ENCODE measurements at places on chromosomes 1 and 21. TPM values are rescaled to one million over a fixed set of nuclear protein-coding genes. Genes with fewer than 3 reads are reported as not detected.

GRCh38 chr1:223678841-223679240 is 13.3 kb upstream of the CAPN8 start:
- no peak for DNase-seq

GRCh38 chr1:90784186-90784847 is 67.2 kb upstream of the BARHL2 start:
- DNase-seq: no peak

DNA sequence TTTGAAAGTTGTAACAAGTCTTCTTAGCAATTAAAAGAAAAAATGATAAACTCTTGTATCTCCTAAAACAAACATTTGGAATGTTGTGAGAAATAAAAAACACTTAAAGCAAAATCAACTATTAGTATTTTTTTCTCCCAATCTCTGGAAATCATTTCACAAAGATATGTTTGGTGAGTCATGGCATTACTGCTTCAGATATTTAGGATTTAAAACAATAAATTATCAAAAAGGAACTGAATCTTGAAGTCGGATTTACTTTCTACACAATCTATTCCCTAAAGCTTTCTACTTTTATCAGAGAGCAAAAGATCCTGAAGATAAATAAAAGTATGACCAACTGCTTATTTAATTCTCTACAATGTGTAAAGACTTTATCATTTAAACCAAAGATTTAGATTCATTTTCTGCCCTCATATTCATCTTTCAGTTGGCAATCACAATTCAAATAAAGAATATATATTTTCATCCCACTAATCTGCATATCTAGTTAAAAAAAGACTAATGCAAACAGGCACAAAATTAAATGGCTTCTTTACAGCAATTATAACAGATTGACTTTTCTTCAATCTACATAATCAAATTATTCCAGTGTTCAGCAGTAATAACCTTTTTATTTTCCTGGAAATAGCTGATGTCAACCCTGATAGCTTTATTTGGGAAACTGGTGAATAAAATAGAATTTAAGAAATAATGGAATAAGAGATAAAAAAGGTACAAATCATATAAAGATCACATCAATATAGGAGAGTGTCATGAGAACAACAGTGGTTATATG is 230.0 kb downstream of the COP1 start:
- no peak for DNase-seq

DNA sequence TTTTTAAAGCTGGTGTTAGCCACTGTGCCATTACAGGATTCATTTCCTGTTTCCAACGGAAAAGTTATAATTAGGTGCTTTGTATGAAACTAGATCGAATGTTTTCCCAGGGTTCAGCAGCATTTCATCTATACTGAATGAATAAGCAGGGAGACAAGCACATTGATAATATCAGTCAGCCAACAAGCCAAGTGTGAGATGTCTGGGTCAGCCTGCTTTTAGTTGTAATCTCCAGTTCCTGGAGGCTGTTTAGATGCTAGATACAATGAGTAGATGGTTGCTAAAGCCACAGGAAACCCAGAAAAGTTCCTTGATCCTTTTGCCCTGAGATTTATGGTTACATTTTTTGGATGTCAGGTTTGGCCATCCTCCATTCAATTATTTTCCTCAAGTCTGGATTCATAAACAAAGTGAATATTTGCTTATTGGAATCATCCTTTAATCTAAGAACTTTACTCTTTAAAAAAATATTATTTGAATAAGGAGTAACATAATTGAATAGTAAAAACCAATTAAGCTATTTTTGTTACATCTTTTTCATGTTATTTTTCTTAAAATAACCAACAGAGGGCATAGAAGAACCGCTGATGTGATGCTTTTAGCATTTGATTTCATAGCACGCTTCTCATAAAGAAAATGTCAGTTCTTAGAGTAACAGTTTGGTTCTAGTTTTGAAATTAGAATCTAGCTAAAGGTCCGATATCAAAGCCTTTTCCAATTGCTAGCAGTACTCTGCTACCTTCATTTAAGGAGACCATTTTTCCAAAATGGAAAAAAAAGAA is 76.6 kb downstream of the HSPA13 start:
- peak; percentile 1 for DNase-seq

DNA sequence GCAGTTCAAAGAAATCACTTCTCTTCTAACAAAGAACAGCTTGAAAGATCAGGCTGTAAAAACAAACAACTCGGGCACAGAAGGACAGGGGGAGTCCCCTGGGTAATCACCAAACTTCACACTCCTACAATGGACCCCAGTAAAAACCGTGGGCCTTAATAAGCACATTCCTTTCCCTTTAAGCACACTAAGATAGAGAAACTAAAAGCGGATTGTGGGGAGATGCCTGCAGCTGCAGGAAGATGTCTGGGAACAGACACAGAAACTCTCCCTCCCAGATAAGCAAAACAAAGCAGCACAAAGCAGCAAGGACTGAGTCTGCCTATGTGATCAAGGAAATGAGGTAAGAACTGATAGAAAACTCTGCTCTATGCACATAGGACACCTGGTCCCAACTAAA is 37.6 kb upstream of the CTBS start:
- peak; percentile 58 for DNase-seq

DNA sequence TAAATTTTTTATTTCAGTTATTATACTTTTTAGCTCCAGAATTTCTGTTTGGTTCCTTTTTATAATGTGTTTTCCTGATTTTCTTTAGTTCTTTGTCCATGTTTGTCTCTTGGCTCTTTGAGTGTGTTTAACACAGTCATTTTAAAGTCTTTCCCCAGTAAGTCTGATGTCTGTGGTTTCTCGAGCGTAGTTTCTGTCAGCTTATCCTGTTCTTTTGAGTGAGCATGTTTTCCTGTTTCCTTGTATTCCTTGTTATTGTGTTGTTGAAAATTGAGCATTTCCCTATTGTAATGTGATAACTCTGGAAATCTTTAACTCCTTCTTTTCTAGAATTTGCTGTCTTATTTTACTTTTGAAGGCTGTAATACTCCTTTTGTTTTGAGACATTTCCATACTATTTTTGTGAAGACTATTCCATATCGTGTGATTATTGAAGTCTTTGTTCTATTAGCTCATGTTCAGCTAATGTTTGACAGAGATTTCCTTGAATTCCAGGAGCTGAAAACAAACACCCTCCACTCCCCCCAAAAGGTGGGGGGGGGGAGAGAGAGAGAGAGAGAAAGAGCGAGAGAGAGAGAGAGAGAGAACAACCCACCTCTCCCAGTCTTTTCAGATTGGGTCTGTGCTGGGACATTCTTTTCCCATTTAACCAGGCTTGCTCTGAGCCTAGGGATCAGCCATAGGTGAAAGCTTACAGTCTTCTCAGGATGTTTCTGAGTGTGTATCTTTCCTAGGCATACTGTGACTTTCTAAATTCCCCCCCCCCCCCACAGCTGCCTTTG is 38.3 kb downstream of the SDCCAG8 start:
- DNase-seq: no peak

GRCh38 chr1:226690460-226690982 is 48.6 kb downstream of the ITPKB start:
- no peak for DNase-seq

GRCh38 chr1:174795806-174796205 is 203.9 kb upstream of the CACYBP start:
- peak; percentile 65 for DNase-seq

DNA sequence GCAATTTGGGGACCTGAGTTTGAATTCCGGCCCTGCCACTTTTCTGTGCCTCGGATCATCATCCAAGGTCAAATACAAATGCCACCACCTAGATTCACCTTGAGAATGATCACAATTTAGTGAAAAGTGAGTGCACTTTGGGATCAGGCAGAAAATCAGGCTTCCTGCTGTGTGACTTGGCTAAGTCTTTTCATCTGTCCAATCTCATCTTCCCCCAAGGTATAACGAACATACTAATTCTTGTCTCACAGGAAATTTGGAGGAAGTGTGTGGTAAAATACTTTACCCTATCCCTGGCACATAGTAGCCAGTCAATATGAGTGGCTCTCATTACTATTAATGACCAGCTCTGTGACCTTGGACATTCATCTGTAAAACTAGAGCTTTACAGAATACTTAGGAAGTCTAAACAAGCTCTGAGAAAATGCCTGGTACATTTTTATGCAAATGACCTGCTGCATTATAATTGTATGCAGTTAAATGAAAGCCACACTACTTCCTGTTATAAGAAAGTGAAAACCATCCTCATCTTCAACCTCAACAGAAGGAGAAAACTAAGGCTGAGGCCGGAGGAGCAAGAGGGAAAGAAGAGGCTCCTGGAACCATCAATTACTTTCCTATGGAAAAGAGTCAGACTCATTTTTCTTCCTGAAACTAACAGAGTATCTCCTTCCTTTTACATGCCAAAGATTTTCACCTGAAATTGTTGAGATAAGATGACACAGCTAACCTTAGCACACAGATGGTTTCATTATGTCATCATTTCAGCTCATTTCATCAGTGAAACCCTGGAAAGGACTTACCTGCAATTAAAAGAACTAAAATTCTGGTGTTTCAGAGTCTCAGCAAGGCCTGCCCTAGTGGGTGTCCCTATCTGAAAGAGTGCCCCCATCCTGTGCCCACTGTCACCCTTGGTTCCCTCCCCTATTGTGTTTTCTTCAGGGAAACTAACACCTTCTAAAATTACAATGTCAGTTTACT is 32.6 kb upstream of the RGS8 start:
- DNase-seq: no peak

GRCh38 chr1:10386761-10387676 is 11.8 kb upstream of the PGD start:
- no peak for DNase-seq

DNA sequence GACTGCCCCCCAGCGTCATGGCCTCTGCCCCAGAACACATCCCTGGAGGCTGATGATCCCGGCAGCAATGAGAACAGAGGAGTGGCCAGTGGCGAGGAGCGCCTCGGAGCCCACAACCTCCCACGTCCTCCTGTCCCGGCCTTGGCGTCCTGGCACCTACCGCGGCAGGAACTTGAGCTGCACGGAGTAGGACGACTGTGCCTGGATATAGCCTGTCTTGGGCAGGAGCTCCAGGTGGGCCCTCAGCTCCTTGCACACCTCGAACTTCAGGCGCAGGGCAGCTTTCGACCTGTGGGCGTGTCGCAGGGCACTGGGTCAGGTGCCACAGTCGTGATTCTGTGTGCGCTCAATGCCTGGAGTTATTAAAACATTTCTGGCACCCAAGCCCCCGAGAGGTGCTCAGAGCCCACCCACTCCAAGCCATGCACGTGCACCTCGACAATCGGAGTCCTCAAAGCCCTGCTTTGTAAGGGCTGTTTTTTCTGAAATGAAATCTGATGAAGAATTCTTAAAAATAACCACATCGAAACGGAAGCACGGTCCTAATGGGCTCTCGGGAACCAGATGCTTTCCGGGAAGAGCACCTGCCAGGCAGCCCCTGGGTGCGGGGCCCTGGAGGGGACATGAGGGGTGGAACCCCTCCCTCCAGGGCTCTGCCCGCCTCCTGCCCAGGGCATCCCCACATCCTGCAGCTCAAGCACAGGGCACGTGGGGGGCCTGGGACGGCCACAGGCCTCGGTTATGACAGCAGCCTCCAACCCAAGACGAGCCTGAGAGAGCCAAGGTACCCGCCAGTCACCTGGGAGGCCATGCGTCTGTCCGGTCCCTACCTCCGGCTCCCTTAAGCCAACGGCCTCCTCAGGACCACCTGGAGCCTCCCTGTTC is 23.0 kb upstream of the TMEM52 start:
- no peak for DNase-seq

GRCh38 chr21:15552914-15553494 is 176.8 kb upstream of the USP25 start:
- no peak for DNase-seq

NDUFS5 gene
- total RNA-seq: 839 TPM

- no peak for DNase-seq
These were observed 34.2 kb downstream of the SYNJ1 start for GRCh38 chr21:32693581-32693980.

- no peak for DNase-seq
These were observed 1.0 kb upstream of the RUNX3 start for GRCh38 chr1:24931146-24931467.

ARID1A gene
- 12.5 TPM for total RNA-seq

DNA sequence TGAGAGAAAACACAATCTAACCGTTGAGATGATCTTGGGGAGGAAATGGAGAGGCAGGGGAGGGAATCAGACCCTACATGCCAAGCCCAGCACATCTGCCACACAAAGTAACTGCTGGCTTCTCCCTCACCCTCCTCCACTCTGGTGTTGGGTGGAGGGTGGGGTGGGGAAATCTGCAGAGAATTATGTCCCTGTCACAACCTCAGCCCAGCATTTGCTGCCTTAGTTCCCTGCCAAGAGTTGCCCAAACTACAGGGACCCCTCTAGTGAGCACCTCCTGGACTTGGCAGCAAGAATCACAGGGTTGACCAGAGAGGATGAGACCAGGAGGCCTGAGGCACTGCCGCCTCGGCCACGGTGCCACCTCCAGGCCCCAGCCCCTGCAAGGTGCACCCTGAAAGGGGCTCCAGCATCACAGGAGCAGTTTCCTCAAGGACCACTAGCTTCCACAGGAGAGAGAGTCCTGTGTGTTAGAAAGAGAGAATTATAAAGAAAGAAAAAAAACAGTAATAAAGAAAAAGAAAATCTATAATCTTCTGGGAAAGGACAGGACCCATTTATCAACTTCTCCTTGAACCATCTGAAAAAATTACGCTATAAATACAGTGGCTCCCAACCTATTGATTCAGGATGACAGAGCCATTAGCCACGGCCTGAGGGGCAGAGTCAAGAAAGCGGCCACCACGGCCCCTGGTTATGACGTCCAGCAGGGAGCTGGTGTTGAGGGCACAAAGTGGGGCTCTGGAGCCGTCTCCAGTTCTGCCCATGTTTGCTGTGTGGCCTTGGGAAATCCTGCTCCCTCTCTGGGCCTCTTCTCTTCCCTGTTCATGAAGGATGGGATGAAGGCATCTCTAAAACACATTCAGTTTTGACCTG is 451.7 kb downstream of the MATN1 start:
- no peak for DNase-seq

DNA sequence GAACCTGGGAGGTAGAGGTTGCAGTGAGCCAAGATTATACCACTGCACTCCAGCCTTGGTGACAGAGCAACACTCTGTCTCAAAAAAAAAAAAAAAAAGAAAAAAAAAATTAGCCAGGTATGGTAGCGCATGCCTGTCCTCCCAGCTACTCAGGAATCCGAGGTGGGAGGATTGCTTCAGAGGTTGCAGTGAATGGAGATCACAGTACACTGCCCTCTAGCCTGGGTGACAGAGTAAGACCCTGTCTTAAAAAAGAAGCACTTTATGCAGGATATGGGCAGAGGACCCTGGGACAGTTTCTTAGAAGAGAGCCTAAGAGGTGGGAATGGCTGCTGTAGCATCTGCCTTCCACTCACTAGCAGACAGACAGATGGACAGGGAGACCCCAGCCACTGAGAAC is 23.0 kb downstream of the IQGAP3 start:
- DNase-seq: no peak

- DNase-seq: no peak
These were observed 45.2 kb upstream of the C1orf198 start for GRCh38 chr1:230913496-230913895.

- no peak for DNase-seq
These were observed 171.6 kb downstream of the NTPCR start for GRCh38 chr1:233121947-233122559.

- no peak for DNase-seq
These were observed 37.1 kb downstream of the DDAH1 start for GRCh38 chr1:85427849-85428248.

DNA sequence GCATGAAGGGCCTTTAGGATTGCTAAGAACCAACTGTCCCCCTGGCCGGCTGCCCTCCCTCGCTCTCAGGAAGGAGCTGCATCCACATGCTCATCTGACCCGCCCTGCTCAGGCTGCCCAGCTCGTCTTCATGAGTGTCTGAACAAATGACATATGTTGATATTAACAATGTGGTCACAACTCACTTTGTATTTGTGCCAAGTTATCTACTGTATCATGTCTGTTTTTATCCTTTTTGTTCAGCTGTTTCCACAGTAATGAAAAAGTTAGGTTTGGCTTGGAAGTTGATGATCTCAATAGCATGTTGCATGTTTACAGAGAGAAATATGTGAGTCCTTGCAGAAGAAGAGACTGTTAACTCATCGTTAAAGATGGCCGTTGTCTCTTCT is 75.1 kb downstream of the PHTF1 start:
- no peak for DNase-seq
